T-helper 17 cell (primary cell): ENCODE measurements at places on chromosomes 7 and 10.

GRCh38 chr10:84574102-84574501 is 245.7 kb downstream of the CCSER2 start:
- DNase-seq = no peak

DNA sequence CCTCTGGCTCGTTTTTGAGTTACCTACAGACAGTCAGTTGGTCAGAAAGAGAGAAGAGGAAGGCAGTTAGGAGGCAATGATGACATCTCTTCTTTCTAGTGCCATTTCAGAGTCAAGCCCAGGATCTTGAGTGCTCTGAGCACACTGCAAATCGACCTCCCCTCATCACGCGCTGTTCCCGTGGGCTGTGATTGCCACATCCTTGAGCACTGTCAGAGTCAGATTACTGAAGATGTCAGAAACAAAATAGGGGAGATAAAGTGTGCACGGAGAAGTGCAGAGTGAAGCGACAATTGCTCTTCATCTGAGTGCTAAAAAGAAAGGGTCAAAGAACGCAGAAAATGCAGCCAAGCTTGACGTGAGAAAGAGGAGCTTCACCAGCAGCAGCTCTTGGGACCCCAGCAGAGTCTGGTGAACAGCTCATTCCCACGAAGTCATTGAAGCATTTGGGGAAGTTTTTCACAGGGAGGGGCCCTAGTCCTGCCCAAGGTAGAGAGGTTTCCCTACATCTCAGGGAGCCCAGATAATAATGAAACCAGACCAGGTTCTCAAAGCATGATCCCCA is 661.7 kb upstream of the AUTS2 start:
- DNase-seq = no peak

DNA sequence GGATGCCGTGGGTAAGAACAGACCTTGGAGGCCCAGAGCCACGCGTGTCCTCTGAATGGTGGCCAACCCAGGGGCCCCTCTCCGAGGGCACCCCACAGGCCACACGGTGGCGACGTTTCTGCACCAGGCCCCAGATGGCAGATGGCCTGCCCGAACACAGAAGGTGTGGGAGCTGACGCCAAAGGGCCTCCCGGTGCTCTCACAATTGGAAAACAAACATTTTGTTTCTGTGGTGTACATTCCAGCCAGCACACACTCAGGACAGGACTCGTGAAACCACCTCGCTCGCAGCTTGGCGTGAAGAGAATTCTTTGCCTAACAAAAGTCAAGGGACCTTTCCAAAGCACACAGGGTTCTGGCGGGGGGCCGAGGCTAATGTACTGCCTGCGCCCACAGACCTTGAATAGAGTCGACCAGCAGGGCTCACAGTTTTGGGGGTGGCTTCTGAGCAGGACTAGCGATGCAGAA is 112.1 kb downstream of the FAM53B start:
- no peak for DNase-seq

GRCh38 chr10:130545697-130546096 is 409.5 kb downstream of the GLRX3 start:
- DNase-seq = no peak

DNA sequence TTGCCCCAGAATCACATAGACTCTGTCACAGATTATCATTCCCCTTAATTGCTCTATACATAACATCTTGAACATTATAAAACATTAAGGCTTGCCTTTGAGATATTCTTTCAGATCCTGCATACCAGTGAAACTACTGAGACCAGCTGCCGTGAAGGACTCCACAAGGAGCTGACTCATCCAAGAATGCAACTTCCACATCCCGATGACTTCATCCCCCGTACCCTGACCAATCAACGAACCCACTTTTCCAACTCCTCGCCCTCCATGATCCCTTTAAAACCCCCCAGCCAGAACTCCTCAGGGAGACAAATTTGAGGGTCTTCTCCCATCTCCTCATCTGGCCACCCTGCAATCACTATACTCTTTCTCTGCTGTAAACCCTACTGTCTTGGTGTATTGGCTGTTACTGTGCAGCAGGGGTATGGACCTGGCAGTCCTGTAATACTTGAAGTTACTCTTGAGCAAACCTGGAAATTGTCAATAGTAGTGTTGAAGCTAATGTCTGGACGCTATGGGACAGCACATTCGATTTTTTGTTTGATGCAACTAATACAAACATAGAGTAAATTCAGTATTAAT is 49.8 kb downstream of the HTR5A start:
- no peak for DNase-seq
